NCI-H226 (cell line): ENCODE measurements at places on chromosomes 4 and X.

DNA sequence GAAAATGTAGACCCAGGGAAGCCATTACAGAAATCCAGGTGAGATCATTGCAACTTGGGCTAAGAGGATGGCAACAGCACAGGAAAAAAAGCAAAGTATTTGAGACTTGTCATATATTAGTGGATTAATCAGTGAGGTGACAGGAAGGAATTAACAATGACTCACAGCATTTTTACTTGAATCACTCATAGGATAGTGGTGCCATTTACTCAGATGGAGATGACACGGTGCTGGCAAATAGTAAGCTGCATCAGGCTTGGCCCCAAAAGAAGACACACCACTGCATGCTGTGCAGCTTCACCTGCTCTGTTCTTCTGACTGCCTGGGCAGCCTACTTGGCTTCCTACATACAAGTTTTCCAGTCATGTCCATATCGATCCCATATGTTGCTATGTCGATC lies 144.8 kb downstream of the FRYL start:
- DNase-seq = peak; percentile 17

DNA sequence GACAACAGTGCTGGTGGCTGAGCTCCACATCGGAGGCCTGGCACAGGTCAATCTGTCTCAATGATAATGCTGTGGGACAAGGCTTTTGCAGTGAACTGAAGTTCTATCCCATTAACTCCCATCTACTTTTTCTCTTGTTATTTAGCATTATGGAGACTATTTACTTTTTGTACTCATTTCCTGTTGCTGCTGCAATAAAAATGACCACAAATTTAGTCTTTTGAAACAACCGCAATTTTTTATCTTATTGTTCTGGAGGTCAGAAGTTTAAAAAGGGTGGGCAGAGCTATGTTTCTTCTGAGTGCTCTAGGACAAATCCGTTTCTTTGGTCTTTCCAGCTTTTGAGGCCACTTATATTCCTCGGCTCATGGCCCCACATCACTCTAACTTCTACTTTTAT lies 111.0 kb upstream of the PITX2 start:
- DNase-seq = no peak

- DNase-seq = no peak
Observed at GRCh38 chrX:20654596-20655106, 387.9 kb upstream of the RPS6KA3 start.

DNA sequence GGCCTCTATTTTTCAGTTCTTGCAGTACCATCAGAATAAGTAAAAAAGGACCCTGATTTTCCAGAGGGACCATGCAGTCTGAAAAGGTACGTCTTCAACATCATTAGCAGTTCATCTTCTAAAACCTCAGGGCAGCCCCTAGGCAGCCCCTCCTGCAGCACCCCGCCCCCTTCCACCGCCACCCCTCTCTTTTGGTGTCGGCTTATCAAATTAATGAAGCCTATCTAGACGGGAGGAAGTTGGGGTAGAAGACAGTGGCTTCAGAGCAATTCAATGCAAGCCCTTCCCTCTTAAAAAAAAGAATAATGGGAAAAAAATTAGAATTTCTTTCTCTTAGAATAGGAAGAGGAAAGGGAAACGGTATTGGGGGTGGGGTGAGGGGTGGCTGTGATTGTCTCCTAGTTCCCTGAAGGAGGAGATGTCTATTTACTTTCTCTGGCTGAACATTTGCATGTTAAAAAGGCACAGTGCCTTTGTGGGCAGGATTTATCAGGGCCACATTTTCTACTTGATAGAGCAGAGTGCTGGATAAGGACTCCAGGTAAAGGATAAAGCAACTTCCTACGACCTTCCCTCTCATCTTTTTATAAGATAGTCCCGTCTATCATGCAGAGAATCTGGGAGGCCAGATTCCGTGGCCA lies 159.4 kb downstream of the MGST2 start:
- no peak for DNase-seq

DNA sequence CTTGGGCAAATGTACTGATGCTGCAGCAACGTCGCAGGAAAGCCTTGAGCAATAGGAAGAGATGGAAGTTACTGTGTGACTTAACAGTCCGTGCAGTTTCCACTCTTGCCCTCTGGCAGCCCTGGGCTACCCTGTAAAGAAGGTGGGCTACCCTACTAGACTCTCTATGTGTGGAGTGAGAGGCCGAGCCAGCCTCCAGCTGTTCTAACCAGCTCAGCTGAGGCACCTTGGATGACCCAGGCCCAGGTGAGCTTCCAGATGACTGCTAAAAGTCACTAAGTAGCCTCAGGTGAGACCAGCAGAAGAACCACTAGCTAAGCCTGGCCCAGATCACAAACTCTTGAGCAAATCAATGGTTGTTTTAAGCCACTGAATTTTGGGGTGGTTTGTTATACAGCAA lies 34.9 kb upstream of the PPP2R2C start:
- DNase-seq = no peak

GRCh38 chrX:57211906-57212305 lies 74.6 kb upstream of the FAAH2 start:
- DNase-seq = no peak
